ENCODE measurements at places on chromosomes 2 and 18.

DNA sequence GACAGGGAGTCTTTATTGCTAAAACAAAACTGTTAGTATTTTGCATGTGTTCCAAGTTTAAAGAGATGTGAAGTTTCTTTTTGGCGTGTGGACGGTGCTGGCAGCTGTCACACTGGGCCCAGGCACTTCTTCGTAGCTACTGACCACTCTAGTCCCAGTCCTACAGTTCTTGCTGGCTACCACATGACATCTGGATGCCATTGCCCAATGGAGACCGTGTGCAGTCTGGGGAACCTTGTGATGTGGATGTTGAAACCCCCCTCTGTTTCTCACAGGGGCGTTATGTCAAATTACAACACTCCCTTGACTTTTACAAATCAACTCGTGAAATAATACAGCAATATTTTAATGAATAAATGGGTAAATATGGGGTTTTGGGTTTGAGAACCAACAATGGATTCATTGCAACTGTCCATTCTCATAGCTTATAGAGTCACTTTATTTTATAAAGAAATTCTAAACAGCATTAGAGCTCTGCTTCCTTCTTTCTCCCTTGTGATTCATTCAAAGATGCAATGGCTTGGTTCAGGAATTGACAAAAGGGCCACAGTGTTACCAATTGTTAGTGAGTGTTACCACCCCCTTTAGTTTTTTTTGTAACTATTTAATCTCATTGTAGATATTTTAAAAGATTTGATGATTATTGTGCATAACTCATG lies 1.2 kb downstream of the GPD2 start:
- no peak for DNase-seq

DNA sequence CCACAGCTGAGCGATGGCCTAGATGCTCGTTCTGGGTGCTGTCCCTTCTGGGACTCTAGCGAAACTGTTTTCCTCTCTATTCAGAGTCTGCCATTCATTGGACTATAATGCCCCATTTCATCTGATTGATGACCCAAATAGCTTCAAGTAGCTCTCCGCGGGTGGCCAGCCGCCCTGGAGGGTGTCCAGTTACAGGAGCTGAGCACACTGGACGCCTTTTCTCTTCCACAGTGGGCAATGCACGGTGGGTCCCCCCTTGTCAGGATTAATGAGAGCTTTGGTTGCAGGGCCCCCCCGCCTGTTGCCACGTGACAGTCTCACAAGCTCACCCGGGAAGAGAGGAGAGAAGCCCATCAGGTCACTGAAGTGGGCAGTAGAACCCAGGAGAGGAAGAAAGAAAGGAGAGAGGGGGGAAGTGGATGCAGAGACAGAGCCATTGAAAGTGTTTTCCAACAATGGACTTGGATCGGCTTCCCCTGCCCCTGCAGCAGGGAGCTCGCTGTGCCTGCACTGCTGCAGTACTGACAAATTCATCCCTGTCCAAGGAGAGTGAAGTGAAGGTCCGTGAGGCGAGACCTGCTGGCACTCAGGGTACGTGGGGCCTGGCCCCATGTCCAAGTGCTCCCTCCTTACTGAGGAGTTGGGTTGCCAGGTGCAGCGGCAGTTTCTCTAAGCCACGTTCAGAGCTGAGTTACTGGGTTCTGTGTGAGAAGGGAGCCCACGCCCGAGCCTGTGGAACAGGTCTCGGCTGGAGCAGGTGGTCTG lies 44.8 kb downstream of the DIPK1C start:
- no peak for DNase-seq

DNA sequence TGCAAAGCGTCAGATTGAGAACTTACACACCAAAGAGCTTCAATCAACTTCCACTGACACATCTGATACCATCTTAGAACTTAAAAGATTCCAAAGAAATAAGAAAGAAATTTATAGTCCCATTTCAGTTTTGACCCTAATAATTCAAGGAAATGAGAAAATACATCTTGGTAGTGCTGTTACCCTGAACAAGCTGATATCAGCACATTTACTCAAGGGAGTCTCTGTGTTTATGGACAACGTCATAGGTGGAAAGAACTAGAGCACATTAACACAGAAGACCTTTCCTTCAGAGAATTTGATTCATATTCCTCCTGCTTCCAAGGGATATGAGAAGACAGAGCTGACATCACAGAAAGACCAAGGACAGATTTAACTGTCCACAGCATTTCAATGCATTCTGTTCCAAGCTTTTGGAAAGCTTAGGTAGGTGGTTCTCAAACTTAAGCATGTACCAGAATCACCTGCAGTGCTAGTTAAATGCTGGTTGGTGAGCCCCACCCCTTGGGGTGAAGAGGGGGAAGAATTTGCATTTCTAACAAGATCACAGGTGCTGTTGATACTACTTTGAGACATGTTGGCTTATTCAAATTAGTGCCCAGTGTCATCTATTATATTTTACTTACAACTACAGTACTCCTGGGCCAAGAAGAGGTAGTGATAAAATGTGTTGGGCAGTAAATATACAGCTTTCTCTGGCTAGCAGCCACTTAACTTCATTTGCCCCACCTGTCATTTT lies 59.8 kb downstream of the LDAH start:
- DNase-seq, result no peak

- no peak for DNase-seq
Observed at GRCh38 chr2:213723041-213723560, 438.8 kb downstream of the SPAG16 start.

- DNase-seq, result no peak
Observed at GRCh38 chr2:100561191-100561590, 1.6 kb upstream of the PDCL3 start.

GRCh38 chr2:205780645-205781044 lies 98.3 kb downstream of the NRP2 start:
- no peak for DNase-seq

DNA sequence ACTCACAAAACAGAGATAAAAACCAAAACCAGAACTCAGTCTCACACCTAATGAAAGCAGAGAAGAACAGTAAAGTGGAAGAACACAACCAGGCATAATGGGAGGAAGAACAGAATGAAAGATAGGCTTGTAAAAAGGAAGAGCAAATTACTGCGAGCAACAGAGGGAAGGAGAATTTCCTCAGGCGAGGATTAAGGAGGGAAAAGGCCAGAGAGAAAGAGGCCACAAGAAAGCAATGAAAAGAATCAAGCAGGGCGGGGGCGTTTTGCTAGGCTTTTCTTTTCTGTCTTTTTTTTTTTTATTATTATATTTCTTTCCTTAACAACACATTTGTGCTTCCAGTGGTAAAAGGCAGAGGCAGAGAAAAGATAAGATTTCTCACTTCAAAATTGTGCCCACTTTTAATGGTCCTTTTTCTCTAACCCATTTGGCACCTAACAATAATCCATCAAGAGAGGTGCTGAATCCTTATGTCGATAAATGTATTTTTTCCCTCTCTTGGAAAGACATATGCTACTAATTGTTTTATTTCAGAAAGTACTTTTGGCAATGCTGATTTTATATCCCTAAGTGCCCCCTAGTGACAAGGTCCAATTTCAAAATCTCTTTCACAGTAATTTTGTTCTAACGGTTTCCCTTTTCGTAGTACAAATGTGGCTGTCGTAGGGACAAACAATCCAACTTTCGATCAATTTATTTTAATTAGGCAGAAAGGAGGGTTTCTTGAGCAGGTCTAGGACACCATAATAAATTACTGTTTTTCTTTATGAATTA lies 138.7 kb upstream of the AQP4 start:
- no peak for DNase-seq

DNA sequence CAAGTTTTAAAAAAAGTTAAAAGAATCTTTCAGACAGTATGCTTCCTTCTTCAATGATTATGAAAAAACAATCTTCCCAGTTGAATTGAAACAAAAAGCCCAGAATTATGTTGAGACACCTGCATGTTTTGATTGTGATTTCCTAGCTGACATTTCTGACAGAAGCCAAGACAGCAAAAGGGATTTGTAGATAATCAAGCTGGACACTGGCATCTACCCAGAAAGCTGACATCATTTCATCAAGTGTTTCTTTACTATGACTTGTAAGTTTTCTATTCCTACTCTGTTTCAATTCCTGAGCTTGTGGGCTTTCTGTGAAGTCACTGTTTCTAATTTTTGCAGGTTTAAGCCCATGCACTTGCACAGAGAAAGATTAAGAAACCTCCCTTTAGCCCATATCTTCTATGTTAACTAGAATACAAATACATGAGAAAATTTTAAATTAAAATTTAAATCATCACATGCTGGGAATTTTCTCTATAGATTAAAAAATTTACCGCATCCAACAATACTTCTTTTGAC lies 82.9 kb upstream of the CCDC85A start:
- no peak for DNase-seq

DNA sequence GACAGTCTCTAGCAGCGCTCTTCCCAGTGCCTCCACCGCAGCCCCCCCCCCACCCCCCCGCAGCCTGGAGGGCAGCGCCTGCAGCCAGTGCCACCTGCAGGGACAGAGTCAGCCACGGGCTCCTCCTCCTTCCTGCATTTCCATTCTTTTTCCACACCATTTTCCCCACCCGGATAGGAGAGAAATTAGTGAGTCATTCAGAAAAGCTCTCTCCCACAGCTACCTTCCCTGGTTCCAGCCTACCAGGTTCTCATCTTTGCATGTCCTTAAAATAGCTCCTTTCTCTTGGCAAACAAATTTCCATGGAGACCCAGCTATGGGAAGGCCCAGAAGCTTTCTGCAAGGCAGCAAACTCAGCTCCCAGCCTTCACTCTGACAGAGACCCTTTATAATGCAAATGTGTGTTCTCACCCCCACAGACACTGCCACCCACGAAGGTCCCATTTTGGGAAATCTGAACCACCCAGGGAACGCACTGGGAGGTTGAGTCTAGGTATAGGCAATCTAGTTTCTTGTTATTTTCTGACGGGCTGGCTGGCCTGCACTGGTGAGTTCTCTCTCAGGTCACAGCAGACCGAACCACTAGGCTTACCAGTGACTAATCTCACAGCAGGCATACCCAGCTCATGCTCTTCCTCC lies 41.8 kb upstream of the ATG16L1 start:
- DNase-seq, result no peak

DNA sequence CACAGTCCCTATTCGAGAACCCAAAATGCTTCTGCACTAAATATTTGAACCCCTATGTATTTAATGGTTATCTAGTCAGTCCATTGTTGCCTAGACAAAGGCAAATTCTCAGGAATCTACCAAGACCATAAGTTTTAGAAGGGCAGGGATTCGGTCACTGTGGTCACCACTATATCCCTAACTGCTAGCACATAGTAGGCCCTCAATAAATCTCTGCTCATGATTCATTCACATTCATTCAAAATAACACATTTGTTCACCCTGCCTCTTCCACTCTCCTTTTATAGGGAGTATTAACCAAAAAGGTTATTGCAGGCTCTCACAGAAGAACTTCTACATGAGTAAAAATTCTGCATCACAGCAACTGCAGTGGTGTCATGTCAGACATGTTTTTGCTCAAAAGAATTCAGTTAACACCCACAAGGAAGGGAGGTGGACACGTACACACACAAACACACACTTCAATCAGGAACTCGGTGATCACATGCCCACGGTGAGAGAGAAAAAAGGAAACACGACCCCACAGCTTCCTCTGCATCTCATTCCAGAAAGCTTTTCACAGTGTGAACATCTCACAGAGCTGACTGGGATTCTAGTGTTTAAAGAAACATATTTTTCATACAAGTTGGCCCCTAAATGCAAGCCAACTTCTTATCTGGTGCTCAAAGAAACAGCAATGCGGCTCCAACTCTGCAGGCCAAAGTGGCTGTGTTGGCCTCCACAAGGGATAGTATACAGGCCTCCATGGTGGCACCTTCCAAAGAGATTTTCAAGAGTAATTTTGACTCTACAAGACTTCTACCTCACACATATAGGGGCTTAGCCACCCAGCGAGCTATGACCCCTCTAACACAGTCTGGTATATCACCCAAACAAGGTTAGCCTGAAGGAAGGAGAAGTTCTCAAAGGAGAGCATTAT lies 98.0 kb downstream of the ANKRD44 start:
- DNase-seq, result no peak

GRCh38 chr2:74515271-74515980 lies 1.2 kb downstream of the TLX2 start:
- no peak for DNase-seq

DNA sequence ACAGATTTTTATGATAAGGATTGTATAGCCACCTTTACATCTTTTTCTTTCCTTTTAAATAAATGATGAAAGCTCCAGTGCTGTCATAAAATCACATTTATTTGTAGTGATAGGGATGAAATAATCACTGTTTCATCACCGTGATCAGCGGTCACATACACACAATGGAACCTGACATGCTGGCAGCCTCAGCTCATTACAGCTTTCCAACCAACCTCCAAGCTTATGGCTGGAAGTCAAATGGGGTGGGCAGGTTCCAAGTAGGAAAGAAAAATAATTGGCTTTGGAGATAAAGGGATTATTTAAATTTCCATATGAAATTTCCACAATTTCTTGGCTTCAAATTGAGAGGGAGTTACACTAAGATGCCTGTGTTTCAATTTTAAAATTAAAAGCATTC lies 251.3 kb downstream of the PLCL1 start:
- DNase-seq, result no peak

GRCh38 chr2:36783246-36783645 lies 86.7 kb downstream of the VIT start:
- DNase-seq, result no peak

DNA sequence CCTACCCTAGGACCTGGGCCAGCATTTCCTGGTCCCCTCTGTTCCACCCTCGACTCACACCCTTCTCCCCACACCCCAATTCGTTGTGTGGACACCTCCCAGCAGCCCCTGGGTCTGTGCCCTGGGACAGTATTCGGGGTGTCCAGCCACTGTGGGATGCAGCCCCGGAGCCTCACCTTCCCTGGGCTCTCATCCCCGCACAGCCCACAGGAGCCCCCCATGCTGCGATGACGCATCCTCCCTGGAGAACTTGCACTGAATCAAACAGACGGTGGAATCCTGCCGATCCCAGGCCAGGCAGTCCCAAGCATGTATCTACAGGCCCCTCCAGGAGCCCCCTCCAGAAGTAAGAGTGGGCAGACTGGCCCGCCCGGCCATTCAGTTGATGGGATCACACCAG lies 9.7 kb downstream of the ITM2C start:
- DNase-seq, result no peak

DNA sequence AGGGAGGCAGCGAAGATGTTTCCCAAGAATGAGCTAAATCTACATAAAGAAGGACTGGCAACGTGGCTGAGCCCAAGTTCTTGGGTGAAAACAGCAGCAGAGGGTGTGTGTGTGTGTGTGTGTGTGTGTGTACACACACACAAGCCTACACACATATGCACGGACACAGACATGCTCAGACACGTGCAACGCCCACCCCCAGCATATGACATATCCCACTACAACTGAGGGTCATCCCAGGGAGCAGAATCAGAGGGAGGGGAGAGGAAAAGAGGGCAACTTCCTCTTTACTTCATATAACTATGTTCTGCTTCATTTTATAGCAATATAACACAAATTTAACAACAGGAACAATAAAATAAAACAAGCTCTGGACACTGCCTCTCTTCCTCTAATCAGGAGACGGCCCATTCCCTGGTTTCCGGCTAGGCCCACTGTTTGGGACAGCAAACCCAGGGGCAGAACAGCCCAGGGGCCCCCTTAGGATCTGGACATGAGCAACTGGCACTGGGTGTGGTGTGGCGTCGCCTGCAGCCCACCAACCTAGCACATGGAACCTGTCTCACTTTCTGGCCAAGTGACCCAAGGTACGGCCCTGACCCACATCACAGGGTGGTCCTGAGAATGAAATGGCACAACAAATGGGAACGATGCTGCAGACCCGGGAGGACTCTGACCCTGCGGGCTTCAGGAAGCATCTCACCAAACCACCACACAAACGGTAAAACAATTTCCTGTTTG lies 25.0 kb downstream of the FAM178B start:
- DNase-seq, result no peak

GRCh38 chr2:29154610-29155009 lies 39.4 kb downstream of the CLIP4 start:
- no peak for DNase-seq

- no peak for DNase-seq
Observed at GRCh38 chr2:185665251-185665814, 73.3 kb upstream of the FSIP2 start.
